Esophagus muscularis mucosa (tissue), 4 donors: ENCODE measurements at places on chromosomes 3 and 15. TPM values are rescaled to one million over a fixed set of nuclear protein-coding genes. Genes with fewer than 3 reads are reported as not detected.

The AP3B2 gene
- total RNA-seq: 1.8 TPM

The CCDC12 gene
- 36.1 TPM for total RNA-seq

The RTP1 gene
- not detected for total RNA-seq

The DUOX1 gene
- total RNA-seq: 1.7 TPM

The MYL3 gene
- total RNA-seq: 9.5 TPM

The SH2D7 gene
- total RNA-seq: not detected

The REC114 gene
- total RNA-seq: not detected

The P3H2 gene
- total RNA-seq: 15.6 TPM

The HAPLN3 gene
- total RNA-seq: 13.4 TPM

The UBXN7 gene
- 23.7 TPM for total RNA-seq

GRCh38 chr3:156644958-156645357 lies 29.4 kb upstream of the TIPARP start:
- DNase-seq: no peak

DNA sequence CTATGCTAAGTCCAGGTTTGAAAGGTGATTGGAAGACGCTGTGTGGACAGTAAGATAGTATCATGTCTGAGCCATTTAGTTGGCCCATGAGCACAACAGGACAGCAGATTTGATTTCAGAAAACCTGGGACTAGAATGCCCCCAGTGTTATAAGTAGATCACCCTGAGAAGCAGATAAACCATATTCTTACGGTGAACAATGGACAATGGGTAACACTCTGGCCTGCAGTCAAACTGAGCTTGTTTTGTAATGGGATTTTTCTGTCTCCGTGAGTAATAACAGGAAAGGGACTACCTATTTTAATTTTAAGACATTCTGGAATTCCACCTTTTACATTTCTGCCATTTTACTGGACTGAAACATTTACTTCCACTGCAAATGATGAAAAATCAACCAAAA lies 71.5 kb downstream of the LDHAL6B start:
- DNase-seq: no peak

GRCh38 chr3:65950340-65951326 lies 88.1 kb downstream of the MAGI1 start:
- no peak for DNase-seq

- DNase-seq: no peak
Observed at GRCh38 chr3:66338927-66339326, 118.1 kb downstream of the SLC25A26 start.

GRCh38 chr15:52681441-52681840 lies 2.3 kb upstream of the ATOSA start:
- DNase-seq: no peak

DNA sequence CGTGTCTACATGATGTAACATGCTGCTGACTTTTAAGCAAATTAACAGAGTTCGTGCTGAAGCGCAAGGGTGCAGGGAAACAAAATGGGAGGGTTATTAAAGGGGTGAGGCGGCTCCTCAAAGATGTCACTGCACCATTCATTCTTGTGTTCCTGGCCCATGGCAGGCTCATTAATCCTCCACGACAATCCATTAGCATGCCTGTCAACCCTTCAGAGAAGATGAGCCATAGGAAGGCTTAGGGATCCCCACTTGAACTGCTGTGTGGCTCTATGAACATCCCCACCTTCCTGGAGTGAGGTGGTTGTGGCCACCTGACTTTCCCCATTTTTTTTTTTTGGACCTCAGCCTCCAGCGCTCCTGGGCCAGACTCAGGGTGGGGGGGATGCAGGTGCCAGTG lies 45.8 kb downstream of the IGF1R start:
- DNase-seq: no peak

DNA sequence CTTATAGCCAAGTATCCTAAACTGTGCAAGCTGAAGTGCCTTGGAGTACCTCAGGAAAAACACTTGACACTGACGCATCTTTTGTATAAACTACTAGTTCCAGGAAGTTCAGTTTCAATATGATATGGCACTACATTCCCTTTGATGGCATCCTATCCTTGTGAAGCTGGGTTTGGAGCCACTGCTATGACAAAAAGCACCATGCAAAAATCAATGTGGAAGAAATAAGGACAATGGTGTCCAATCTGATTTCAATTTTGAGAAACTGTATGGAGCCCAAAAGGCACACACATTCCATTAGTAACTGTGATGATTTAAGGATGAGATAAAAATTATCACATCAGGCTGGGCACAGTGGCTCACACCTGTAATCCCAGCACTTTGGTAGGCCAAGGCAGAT lies 5.6 kb downstream of the RPS27L start:
- DNase-seq: no peak

- no peak for DNase-seq
Observed at GRCh38 chr3:61807865-61808276, 246.5 kb downstream of the PTPRG start.

DNA sequence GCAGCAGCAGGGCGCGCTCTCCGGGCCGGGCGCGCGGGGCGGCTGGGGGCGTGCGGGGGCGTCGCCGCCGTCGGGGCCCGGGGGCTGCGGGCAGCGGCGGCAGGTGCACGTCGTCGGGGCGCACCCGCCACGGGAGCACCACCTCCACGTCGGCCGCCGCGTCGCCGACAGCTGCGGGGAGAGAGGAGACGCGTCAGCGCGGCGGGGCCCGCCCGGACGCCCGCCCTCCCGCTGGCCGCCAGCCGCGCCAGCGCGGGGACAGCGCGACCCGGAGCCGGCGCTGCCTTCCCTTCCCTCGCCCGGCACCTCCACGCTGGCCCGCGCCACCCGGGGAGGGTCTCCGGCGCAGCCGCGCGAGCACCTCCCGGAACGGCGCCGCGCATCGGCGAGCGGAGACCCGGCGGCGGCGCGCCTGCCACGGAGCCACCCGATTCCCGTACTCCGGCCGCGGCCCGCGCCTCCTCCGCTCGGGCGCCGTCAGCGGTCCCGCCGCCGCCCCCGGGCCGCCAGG lies 481 bp downstream of the ADAMTS17 start:
- DNase-seq: no peak

DNA sequence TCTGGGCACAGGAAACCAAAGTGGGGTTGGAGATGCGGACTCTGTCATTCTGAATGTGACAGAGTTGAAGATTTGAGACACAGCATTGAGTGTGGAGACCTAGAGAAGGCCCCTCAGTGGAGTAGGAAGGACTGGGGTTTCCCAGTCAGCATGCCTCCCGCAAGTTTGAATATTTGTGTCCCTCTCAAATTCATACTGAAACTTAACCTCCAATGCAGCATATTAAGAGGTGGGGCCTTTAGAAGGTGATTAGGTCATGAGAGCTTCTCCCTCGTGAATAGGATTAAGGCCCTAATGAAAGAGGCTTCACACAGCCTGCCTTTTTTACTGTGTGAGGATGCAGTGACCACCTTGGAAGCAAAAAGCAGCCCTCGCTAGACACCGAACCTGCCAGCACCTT lies 8.0 kb downstream of the HDDC3 start:
- DNase-seq: no peak

DNA sequence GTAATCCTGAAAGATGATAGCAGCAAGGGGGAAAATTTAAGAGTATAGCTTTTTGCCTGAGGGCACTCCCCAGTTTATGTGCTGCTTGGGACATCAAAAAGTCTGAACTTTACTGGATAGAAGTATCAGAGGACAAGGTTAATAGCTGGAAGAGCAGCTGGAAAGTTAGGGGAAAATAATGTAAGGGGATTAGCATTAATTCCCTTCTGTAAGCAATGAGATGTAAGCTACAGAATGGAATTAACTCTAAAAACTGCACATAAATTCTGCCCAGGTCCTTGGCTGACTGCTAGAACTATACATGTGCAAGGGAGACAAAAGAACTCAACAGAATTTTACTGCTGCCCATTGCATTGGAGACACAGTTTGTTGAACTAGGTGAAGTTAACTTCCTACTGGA lies 55.6 kb downstream of the ATP11B start:
- DNase-seq: no peak

DNA sequence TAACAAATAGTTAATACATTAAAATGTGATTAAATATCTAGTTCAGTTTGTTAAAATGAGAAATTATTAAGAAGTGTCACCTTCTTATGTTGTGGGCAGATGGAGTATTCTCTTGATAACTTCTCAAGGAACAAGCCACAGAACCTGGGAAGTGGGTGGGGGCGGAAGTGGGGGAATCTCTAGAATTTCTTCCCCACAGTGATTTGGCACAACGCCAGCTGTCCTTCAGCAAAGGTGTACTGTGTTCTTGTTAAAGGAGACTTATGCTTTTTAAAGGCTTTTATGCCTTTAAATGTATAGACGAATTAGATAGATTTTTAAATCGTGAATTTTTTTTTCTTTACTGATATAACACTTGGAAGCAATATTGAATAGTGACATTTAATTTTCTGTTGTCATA lies 42.4 kb downstream of the SEC22A start:
- DNase-seq: no peak

DNA sequence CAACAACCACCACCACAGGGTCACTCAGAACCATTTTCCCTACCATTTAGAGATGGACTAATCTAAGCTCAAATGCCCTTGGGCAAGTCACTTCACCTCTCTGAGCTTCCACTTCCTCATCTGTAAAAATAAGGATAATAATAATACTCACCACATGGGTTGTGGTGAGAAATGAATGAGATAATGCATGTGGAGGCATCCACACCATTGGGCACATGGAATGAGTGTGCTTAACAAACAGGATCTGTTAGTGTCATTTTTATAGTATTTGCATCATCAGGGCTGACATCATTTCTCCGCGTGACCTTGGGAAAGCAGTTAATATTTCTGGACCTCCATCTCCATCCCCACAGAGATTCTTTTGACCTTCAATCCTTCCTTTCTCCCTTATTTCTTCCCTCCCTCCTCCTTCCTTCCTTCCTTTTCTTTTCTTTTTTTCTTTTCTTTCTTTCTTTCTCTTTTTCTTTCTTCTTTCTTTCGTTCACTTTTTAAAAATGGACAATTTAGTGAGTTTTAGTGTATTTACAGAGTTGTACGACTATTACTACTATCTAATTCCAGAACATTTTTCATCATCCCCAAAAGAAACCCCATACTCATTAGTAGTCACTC lies 7.7 kb upstream of the RFT1 start:
- DNase-seq: no peak

GRCh38 chr3:143755978-143756377 lies 92.3 kb downstream of the SLC9A9 start:
- DNase-seq: no peak

DNA sequence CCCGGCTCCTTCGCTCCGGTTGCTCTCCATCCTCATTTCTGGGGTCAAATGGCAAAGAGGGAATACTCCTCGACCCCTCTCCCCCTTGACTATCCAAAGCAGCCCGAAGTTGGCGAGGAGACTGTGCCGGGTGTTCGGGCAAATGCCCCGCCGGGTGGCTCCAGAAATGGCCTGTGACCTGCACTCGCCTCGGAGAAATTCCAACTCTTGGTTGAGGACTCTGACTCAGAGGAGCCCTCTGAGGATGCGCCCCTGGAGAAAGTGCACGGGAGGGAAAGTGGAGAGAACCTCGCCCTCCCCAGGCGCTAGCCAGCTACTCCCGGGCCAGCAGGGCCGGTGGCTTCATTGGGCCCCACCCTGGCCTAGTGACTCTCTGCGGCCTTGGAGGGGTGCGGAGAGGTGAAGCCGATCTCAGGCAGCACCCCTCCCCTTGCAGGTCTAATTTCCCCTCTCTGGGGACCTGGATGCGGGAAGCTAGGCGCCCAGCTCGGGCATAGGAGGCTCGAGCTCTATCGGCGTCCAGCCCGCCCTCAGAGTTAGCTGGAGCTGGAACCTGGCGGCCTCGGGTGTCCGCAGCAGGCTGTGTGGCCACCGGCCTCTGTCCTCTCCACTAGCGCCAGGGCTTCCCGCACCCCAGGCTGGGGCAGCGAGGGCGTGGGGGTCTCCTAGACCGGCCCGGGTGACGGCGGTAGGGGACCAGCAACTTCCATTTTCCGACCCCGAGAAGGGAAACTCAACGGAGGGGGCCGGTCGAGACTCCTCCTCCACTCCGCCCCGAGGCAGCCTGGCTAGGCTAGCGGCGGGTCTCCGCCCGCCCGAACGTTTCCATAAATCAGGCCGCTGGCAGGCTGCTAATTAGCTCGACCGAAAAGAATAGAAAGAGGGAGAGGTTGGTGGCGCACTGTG lies 29.4 kb downstream of the NR2F2 start:
- DNase-seq: no peak

DNA sequence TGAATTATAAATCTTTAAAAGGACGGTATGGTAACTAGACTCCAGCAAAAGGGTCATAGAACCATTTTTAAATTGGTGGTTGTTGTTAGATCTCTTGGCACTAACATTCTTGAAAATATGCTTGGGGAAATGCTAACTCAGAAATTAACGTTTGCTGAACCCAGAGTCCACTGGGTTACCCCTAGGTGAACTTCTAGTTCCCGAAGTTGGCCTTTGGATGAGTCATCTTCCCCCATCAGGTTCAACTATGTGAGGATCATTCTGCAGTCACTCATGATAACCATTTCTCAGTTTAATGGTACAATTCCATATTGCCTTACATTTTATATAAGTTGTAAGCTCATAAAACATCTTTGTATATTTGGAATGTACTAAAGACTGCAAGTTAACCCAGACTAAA lies 204.7 kb downstream of the THSD4 start:
- DNase-seq: no peak

GRCh38 chr15:85564686-85565085 lies 184.3 kb downstream of the AKAP13 start:
- DNase-seq: no peak

GRCh38 chr3:62718011-62718410 lies 157.2 kb downstream of the CADPS start:
- DNase-seq: no peak

DNA sequence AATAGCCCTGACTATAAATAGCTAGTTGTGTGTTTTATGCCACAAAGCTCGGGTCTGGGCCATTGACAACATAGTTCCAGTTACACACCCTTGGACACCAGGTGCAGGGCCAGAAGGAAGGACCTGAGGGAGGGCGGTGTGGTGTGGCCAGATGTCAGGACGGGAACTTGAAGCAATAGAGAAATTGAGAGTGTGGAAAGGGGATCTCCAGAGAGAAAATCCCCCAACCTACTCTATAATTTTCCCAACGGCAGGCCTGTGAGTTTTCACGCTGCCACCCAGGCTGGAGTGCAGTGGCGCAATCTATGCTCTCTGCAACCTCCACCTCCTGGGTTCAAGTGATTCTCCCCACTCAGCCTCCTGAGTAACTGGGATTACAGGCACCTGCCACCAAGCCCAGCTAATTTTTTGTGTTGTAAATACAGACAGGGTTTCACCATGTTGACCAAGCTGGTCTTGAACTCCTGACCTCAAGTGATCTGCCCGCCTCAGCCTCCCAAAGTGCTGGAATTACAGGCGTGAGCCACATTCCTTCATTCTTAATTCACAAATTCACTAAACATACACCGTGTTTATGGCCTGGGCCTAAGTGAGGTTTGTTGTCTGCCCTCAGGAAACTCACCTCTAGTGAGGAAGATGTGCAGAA lies 70.8 kb upstream of the KLF13 start:
- DNase-seq: no peak
